Nucleus accumbens (tissue), 56 donors: ENCODE measurements at places on chromosomes 3 and 15.

DNA sequence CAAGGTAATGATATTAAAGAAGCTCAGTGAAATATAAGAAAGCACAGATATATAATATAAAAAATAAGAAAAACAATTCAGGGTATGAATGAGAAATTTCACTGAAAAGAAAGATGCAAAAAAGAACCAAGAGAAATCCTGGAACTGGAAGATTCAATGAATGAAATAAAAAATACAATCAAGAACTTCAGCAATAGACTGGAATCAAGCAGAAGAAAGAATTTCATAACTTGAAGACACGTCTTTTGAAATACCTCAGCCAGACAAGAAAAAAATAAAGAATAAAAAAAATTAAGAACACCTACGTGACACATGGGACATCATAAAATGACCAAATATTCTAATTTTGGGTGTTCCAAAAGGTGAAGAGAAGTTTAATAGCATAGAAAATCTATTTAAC is 104.6 kb upstream of the NEO1 start:
- DNase-seq, result no peak

- DNase-seq, result no peak
Measured at GRCh38 chr15:39736412-39737195, 46.0 kb downstream of the FSIP1 start.

DNA sequence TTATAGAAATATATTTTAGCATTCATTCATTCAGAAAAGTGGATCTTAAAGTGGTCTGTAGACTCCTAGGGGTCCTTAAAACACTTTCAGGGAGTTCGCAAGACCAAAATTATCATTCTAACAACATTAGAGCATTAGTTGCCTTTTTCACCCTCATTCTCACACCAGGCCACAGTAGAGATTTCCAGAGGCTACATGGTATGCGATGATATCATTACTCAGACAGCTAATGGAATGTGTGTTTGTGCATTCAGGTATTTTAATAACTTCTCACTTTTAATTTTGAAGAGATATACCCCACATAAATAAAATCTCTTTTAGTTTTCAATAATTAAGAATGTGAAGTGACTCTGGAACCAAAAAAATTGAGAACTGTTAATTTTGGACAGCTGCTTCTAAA is 206.9 kb downstream of the NSUN3 start:
- DNase-seq, result no peak

GRCh38 chr3:171688593-171688992 is 121.7 kb downstream of the PLD1 start:
- DNase-seq, result no peak

DNA sequence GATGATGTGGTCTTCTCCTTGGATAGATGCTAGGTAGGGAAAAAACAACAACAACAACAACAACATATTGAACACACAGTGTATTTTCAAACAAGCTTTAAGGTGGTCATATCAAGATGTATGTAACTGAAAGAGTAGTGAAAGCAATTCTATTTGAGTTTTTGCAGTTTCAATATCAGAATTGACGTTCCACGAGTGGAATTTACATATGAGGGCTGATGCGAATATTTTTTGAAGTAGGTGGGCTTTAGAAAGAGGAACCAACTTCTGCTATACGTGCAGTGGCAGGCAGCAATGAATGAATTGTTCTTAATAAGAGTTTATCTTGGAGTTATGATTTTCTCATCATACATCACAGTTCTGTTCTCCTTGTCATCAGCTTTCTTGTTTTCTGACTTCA is 151.9 kb upstream of the CNTN3 start:
- no peak for DNase-seq

- no peak for DNase-seq
Measured at GRCh38 chr3:29952431-29952830, 654.0 kb upstream of the TGFBR2 start.

GRCh38 chr3:64207289-64208080 is 17.8 kb downstream of the PRICKLE2 start:
- DNase-seq, result no peak

GRCh38 chr3:87801409-87801808 is 257.4 kb downstream of the CGGBP1 start:
- DNase-seq, result no peak

DNA sequence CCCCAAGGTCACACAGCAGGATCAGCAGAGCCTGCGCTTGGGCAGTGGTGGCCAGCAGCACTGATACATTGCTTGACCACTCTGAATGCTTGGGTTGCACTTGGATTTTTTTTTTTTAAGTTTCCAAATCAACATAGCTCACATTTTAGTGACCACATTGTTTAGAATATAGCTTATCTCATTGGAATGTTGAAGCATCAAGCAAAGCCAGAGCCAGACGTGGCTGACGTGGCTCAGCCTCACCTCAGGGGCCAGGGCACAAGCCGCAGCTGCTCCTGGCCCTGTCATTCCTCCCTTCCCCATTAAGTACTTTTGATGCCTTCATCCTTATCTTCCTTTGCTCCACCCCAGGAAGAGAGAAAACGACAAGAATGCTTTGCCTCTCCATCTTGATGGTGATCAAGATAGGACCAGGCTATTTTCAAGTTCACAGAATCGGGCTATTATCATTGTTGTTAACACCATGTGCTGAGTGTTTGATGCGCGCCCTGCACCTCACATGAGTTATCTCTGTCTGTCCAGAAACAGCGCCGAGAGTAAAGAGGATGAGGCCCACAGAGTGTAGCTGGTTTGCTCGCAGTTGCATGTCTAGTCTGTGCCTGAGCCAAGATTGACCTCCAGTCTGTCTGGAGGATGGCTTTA is 75.8 kb downstream of the AAGAB start:
- no peak for DNase-seq

DNA sequence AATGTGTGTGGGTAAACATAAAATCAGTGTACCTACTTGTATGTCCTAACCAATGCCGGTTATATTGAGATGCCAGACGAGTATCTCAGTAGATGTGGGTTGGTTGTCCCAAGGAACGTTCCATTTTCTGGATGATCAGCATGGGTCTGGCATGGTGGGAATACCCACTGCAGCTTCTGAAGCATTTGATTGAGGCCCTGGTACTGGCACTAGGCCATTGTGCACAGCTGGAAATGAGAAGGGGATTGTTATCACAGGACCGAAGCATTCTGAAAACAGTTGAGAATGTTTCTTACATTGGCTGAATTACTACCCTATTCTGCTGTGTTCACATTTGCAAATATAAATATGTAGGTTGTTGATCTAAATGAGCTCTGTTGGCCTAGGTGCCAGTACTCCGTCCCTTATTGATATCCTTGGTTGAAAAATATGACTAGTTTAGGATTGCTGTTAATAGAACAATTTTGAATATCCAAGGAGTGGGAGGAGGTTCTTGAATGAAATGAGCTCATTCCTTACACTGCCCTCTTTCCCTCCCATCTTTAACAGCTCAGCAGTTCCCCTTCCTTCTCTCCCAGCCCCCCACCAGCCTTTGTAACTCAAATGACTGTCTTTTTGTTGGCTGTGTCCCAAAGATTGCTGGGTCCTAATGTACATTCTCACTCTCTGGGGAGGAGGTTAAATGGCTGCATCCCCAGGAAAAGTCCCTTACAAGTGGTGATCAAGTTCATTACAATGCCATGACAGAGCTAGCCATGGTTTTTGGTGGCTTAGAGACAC is 293.3 kb upstream of the TPM1 start:
- peak; percentile 50 for DNase-seq

GRCh38 chr3:127426444-127427153 is 138.8 kb upstream of the PRR20G start:
- no peak for DNase-seq

- DNase-seq, result peak; percentile 38
Measured at GRCh38 chr15:74422265-74422651, 11.5 kb downstream of the SEMA7A start.

DNA sequence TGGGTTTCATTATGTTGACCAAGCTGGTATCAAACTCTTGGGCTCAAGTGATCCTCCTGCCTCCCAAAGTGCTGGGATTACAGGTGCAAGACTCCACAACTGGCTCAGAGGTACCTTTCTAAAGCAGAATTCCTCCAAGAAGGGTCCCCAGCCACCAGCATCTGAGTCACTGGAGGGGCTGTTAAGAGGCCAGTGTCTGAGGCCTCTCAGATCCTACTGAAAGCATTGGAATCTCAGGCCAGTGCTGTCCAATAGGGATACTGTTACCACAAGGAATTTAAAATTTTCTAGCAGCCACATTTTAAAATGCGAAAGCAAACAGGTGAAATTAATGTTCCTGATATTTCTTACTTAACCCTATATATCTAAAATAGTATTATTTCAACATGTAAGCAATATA is 1.3 kb downstream of the CAV3 start:
- no peak for DNase-seq

GRCh38 chr15:82124331-82125263 is 78.8 kb upstream of the MEX3B start:
- no peak for DNase-seq

DNA sequence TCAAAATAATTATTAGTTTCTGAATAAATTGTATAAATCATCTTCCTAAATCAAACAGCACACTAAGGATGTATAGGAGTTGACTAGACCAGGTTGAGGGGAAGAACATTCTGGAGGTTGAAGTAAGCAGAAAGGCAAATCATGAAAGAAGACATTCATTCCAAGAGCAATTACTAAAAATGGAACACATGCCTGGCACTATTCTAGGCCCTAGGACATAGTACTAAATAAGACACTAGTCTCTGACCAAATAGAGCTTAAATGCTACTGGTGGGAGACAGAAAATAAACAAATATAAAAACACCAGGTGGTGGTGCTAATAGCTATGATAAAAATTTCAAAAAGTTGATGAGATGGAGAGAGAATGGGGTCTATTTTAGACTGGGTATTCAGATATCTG is 190.1 kb downstream of the TBC1D5 start:
- no peak for DNase-seq

- no peak for DNase-seq
Measured at GRCh38 chr3:38334142-38335055, 12.2 kb upstream of the XYLB start.

GRCh38 chr3:194396859-194397756 is 2.0 kb downstream of the GP5 start:
- DNase-seq, result no peak

- peak; percentile 51 for DNase-seq
Measured at GRCh38 chr15:65184305-65184867, 756 bp downstream of the CLPX start.

- DNase-seq, result no peak
Measured at GRCh38 chr3:110984456-110985250, 87.0 kb upstream of the NECTIN3 start.

DNA sequence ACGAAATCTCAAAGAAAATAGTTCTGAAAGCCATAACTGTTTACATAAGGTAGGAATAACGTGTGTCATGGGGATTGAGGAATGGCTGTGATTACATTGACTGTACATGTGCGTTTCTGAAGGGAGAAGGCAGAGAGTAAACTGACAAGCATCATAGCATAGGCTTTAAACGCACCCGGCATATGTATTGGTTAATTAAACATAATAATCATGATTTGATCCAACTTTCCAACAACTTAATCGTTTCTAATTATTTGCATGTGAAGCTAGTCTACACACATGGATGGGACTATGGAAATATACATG is 3.3 kb downstream of the TMEM108 start:
- DNase-seq, result no peak

DNA sequence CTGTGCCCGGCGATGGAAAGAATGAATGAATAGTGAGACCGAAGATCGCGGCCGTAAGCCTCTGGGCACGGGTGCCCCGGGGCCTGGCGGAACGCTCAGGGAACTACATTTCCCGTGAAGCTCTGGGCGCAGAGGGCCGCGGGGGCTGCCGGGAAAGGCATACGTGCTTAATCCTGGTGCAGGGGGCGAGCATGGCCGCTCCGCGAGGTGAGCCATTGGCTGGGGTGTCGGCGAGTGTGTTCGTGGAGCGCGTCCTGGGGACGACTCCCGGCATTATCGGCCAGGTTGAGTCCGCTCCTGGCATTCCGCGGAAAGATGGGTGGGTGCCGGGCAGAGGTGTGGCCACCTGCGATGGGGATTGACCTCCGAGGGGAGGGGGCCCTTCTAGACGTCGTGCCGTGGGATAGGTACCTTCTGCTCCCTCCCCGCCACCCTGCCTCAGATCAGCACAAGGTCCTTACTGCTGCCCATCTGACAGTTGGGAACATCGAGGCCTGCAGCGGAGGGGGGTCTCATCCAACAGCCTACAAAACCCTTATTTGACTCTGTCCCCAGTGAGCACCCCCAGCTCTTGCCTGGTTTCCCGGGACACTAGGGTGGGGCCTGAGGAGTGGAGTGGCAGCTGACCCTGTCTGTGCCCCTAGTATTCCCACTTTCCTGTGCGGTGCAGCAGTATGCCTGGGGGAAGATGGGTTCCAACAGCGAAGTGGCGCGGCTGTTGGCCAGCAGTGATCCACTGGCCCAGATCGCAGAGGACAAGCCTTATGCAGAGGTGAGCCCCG is at the start of gene MPI:
Gene MPI, plus strand, starts transcription at position 160 of the 782 bp plus-strand sequence. Its CDS starts 32 bp downstream, at position 192.
- DNase-seq, result peak; percentile 68

DNA sequence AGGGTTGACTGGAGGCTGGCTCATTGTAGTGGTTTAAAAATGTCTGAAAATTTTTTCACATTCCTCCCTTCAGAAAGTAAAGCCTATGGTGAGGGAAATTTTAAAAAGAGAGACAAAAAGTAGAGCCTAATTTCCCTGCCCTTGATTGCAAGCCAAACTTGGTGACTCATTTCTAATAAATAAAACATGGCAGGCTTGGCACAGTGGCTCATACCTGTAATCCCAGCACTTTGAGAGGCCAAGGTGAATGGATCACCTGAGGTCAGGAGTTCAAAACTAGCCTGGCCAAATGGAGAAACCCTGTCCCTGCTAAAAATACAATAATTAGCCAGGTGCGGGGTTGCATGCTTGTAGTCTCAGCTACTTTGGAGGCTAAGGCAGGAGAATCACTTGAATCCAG is 18.9 kb upstream of the ARRDC4 start:
- DNase-seq, result no peak
